Esophagus mucosa (tissue), 1 donor: ENCODE measurements at places on chromosomes 4 and X. TPM values are rescaled to one million over a fixed set of nuclear protein-coding genes. Genes with fewer than 3 reads are reported as not detected.
A peak's percentile ranks its signal among the peaks of the same experiment; 100 is the strongest.

DNA sequence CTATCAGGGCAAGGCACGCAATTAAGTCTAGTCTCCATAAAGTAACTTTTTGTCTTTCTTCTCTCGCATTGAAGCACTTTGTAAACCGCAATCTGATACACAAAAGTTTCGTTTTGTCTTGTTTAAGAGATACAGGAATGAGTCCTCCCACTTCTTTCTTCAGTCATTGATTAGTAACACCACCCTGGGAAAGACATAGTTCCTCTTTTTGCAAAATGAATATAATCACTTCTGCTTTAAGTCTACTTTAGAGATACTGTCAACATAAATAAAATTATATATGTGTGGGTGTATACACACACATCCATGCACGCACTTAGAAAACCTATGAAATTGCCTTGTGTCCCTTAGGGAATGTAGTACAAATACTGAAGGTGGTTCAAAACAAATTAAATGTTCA is 11.7 kb downstream of the COQ2 start:
- ATAC-seq = no peak

- ATAC-seq = peak; percentile 59
Observed at GRCh38 chr4:77146186-77147078, 10.6 kb upstream of the CCNG2 start.

- ATAC-seq = no peak
Observed at GRCh38 chr4:72994670-72995069, 74.8 kb downstream of the COX18 start.

GRCh38 chr4:36285784-36286480 is 4.5 kb downstream of the DTHD1 start:
- peak; percentile 95 for ATAC-seq

PWWP3B gene
- 0.04 TPM for total RNA-seq
